Hippocampal formation (tissue), 2 donors: ENCODE measurements at places on chromosomes 2 and 18.
A peak's percentile ranks its signal among the peaks of the same experiment; 100 is the strongest.

DNA sequence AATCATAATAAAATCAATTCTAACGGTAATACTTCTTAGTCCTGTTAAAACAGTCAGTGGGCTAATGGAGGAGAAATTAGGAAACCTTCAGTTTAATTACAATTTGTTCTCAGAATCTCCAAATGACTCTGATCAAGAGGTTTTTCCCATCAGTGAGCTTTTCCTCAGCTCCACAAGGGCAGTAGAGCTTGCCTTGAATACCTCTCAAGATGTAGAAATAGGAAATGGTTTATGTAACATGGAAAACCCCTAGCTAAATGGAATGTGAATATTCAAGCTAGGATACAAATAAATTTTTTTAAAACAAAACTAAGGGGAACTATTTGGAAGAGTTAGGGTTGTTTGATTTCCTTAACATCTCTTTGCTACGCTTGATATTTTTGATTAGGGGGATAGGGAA lies 87.5 kb downstream of the PLEKHM3 start:
- DNase-seq, result no peak

GRCh38 chr2:158677542-158677941 lies 117.6 kb upstream of the DAPL1 start:
- DNase-seq, result no peak

DNA sequence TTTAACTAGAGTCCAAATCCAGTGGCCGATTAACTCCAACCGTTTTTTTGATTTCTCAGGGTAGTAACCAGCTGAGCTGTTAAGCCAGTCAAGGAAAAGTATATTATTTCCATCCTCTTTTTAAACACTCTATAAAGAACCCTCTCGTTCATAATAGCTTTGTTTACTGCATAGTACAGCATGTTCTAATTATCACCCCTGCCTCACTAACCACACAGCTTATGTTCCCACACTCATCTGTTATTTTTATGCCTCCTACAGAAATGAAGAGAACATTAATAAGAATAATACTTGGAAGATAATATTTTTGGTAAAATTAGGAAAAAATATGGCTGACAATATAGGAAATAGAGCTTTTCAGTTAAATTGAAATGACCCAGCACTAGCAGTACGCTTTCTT lies 2132.8 kb upstream of the CELF4 start:
- no peak for DNase-seq

DNA sequence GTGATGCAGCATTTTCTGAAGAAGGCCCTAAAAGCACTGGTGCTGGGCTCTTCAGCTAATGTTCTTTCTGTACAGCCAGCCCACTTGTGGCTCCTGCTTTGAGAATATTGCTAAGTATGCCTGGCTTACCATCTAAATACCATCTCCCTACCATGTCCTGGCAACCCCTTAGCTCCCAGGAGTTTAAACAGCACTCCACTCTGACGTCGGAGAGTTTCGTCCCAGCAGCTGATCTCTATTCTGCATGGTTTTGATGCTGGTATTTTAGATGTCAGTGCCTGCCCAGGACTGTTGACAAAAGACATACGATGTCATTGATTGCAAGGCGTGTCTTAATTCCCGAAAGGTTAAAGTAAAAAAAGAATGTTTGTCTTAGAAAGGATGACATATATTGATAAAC lies 47.0 kb upstream of the AFF3 start:
- DNase-seq, result no peak

- DNase-seq, result no peak
Observed at GRCh38 chr2:63876311-63876710, 34.6 kb downstream of the UGP2 start.

GRCh38 chr18:2968606-2969005 lies 44.3 kb downstream of the LPIN2 start:
- no peak for DNase-seq

DNA sequence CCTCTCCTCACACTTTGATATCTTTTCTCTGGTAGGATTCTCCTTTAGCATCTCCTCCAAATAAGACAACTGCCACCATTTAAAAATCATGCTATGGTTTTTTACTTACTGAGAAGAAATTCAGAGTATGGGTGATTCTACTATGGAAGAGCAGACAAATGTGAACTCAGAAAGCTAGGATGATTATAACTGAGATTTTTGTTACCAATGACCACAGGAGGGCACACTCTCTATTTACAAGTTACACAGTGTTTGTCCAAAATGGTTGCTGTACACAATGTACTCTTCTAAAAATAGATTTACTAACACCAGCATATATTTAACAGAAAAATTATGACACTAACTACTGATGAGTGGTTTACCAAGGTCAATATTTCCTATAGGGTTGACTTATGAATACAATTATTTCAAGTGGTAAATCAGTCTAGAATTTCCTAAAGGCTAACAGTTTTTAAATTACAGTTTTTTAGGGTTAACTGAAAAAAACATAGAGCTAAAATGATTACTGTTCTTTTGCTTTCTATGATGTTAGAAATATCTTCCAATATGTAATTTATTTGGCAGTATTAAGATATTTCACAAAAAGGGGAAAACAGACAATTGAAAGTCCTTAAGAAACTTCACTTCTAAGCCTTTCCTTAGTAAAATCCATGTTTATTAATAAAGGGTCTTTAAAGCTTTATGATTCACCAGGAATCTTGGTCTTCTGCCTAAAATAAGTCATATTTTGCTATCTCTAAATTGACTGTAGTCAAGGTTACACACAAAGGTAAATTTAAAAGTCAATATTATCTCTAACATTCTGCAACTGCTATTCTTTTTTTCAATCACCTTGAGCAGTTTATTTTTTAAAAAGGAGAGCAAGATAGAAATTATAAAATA lies 57.2 kb downstream of the MAP4K3 start:
- peak; percentile 92 for DNase-seq

- no peak for DNase-seq
Observed at GRCh38 chr2:182445391-182445965, 18.6 kb upstream of the PDE1A start.

DNA sequence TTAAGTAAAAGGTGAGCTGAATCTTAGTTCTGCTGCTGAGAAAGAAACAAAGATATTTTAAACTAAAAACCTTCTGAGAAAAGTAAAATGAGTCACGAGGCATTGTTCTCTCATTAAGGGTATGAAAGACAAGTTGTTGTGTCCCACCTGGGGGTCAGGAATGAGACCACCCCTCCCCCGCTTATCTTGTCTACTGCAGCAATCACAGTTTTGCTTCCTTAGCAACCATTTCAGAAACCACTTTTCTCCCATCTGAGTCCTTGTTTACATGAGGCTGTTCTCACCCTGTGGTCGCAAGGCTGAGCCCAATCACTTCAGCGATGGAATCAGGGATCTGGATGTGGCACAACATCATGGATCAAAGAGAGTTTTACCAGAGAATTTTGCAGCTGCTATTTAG lies 377.6 kb upstream of the NETO1 start:
- DNase-seq, result no peak

GRCh38 chr2:190677255-190677654 lies 28.4 kb downstream of the NAB1 start:
- no peak for DNase-seq

DNA sequence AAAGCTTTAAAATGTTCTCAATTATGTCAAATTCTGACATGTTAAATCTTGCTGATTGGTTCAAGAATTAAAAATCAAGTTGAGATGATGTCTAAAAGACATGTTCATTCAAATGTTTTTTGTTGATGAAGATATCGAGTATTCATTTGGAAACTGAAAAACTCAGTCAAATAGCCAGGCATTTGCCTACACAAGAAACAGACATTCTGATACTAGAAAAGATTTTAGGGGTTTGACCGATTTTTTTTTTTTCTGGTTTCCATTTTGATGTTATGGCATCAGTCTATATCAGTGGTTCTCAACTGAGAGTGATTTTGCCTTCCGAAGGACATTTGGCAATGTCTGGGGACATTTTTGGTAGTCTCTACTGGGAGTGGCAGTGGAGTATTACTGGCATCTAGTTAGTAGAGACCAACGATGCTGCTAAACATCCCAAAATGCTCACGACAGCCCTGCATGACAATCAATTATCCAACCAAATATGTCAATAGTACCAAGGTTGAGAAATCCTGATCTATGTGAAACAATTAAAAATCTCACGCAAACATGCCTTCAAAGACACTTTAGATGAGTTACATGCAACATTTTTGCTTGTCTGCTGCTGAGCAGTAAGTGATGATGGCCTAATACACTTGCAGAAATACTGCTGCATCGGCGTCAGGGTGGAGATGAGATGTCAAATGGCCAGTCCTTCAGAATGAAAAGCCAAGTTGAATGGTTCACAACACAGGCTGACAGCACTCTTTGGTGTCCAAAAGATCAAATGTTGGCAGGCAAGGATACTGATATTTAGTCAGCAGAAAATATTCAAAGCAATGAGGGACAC lies 12.5 kb downstream of the RASGRP3 start:
- DNase-seq, result no peak

GRCh38 chr2:207988975-207989374 lies 36.4 kb downstream of the PLEKHM3 start:
- DNase-seq, result no peak

DNA sequence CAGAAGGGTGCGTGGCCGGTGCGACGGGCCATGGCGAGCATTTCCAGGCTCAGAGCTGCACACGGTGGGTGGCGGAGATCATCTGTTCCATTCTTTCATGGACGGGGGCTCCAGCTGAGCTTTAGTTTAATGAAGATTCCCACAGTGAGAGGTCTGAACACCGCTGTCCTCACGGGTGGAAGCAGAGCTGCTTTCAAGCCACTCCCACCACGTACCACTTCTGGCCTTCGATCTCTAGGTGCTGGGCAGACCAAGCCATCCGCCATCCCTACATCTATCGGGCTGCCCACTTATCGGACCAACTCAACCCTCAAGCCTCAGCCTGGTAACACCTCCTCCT lies 18.5 kb downstream of the GPR35 start:
- no peak for DNase-seq

- peak; percentile 20 for DNase-seq
Observed at GRCh38 chr18:42339372-42339771, 384.3 kb downstream of the PIK3C3 start.

- DNase-seq, result no peak
Observed at GRCh38 chr2:171852366-171852888, 41.6 kb downstream of the SLC25A12 start.

- no peak for DNase-seq
Observed at GRCh38 chr2:138622613-138623012, 121.0 kb downstream of the SPOPL start.

GRCh38 chr18:22457524-22457923 lies 39.8 kb upstream of the CTAGE1 start:
- DNase-seq, result no peak

GRCh38 chr2:62919041-62919440 lies 131.6 kb upstream of the OTX1 start:
- DNase-seq, result no peak

- no peak for DNase-seq
Observed at GRCh38 chr2:195382186-195382585, 274.8 kb upstream of the SLC39A10 start.
